ENCODE measurements at places on chromosomes 3 and 15. TPM values are rescaled to one million over a fixed set of nuclear protein-coding genes. Genes with fewer than 3 reads are reported as not detected.
A peak's percentile ranks its signal among the peaks of the same experiment; 100 is the strongest.

DNA sequence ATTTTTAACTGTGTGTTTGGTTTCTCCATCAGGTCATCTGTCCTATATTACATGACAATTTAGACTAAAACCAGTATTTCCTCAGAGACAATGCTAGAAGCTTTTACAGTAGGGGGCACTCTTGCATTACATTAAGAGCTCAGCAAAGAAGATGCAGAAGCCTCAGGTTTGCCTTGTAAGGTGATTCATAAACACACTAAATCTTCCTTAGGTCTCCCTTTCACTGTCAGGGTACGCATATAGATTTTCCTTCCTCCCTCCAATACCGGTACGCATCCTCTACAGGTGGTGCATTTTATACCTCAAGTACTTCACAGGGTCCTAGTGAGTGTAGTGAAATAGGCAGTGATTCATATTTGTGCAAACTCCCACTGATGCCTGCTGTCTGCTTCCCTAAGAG is 46.5 kb downstream of the CD86 start:
- no peaks in the 10 kb centered on the region for H3K27me3 ChIP-seq
- no peak overlapping the region for H3K4me3 ChIP-seq
- no peaks in the 10 kb centered on the region for H3K4me1 ChIP-seq
- DNase-seq: no peak
- no peaks in the 10 kb centered on the region for H3K36me3 ChIP-seq

GRCh38 chr3:31481697-31482096 is 51.0 kb upstream of the STT3B start:
- H3K4me1 ChIP-seq: no peaks in the 10 kb centered on the region
- no peak overlapping the region for H3K27ac ChIP-seq
- H3K4me3 ChIP-seq: no peak overlapping the region
- no peak for DNase-seq
- no peaks in the 10 kb centered on the region for H3K27me3 ChIP-seq
- H3K36me3 ChIP-seq: no peaks in the 10 kb centered on the region

- H3K27ac ChIP-seq: no peak overlapping the region
- DNase-seq: no peak
- no peaks in the 10 kb centered on the region for H3K27me3 ChIP-seq
These were observed 16.6 kb upstream of the BCL2A1 start for GRCh38 chr15:79987569-79987955.

The NANOGP8 gene
- total RNA-seq: not detected

The GATM gene
- total RNA-seq: not detected

DNA sequence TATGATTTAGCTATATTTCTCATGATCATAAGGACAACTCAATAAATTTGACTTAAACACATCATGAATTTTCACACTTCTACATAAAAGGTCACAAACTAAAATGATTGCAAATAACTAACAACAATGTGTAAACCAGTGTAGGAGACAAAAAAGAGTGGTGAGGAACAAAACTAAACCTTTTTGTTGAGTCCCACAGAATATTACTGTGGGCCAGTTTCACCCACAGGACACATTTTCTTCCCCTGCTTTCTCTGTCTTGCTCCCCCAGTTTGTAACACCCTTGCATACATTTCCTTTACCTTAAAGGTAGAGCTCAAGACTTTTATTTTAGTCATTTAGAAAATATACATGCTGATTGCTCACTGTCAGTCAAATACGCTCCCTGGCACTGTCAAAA is 130.9 kb upstream of the GOLGA6L6 start:
- DNase-seq: no peak
- no peaks in the 10 kb centered on the region for H3K4me1 ChIP-seq
- peaks cover 9% of the 10 kb centered on the region for H3K27me3 ChIP-seq
- no peaks in the 10 kb centered on the region for H3K36me3 ChIP-seq
- no peak overlapping the region for H3K27ac ChIP-seq

- H3K4me1 ChIP-seq: no peaks in the 10 kb centered on the region
- no peak for DNase-seq
- peaks cover 7% of the 10 kb centered on the region for H3K27me3 ChIP-seq
- no peak overlapping the region for H3K4me3 ChIP-seq
- no peak overlapping the region for H3K27ac ChIP-seq
- no peaks in the 10 kb centered on the region for H3K36me3 ChIP-seq
These were observed 10.6 kb upstream of the CPB1 start for GRCh38 chr3:148816981-148817525.

DNA sequence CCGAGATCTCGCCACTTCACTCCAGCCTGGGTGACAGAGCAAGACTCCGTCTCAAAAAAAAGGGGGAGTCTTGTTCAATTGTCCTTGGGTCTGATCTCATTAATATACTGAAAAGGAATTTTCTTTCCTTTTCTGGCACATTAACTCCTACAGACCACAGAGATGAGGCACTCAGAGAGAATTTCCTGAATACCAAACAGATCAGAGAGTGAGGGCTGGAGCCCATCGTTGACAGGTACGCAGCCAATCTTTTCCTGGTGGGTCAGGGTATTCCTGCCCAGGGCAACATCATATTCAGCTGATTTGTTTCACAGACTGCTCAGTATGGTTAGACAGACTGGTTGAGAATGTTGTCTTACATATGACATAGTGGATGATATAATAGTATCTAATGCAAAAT is 82.8 kb upstream of the TNFSF10 start:
- no peaks in the 10 kb centered on the region for H3K27me3 ChIP-seq
- H3K27ac ChIP-seq: peak overlapping the region; percentile 65
- no peak overlapping the region for H3K4me3 ChIP-seq
- H3K36me3 ChIP-seq: no peaks in the 10 kb centered on the region

DNA sequence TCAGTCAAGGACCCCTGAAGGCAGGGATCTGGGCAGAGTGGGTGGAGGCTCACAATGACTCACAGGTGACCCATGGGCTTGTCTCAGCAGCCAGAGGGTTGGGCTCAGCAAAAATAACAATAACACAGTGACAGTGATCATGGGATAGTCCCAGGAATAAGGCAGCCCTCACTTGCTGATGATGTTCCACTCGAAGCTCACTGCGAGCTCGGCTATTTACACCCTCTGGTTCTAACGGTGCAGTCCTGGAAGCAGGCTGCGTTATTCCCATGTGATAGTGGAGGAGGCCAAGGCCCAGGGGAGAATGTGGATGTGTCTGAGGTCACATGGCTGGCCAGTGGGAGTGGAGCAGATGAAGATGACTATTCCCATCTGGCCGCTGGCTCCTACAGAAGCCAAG is 16.2 kb downstream of the CCDC33 start:
- no peak overlapping the region for H3K27ac ChIP-seq
- H3K4me3 ChIP-seq: no peak overlapping the region
- DNase-seq: no peak
- H3K36me3 ChIP-seq: no peaks in the 10 kb centered on the region

- no peak for DNase-seq
- no peak overlapping the region for H3K27ac ChIP-seq
- no peak overlapping the region for H3K4me3 ChIP-seq
- H3K27me3 ChIP-seq: no peaks in the 10 kb centered on the region
These were observed 193.5 kb downstream of the RAP2B start for GRCh38 chr3:153355559-153355958.

GRCh38 chr3:177281292-177282118 is 84.2 kb upstream of the TBL1XR1 start:
- H3K4me1 ChIP-seq: peaks cover 14% of the 10 kb centered on the region
- H3K4me3 ChIP-seq: no peak overlapping the region
- no peak for DNase-seq

The APOD gene
- total RNA-seq: not detected

The QARS1 gene
- total RNA-seq: 98.5 TPM

DNA sequence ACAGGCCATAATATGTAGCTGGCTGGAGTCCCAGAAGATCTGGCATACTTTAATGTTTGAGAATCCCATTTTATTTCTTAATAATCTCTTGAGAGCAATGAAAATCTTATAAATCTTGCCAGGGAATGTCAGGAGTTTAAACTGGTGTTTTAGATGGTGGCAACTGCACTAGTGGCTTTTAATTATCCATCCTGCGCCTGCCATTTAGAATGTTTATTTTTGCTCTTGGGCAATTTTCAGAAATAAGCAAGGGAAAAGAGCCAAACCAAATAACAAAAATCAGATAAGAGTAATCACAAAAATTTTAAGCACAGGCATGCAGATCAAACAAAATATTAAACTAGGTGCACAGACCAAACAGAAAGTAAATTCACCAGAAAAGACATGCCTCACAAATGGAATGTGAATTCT is 41.9 kb upstream of the UBP1 start:
- no peaks in the 10 kb centered on the region for H3K4me1 ChIP-seq
- DNase-seq: no peak
- H3K27ac ChIP-seq: no peak overlapping the region
- no peak overlapping the region for H3K4me3 ChIP-seq

The NRG4 gene
- not detected for total RNA-seq

The LRRC15 gene
- 1.4 TPM for total RNA-seq

GRCh38 chr15:90956274-90957030 is 1.8 kb downstream of the RCCD1 start:
- peak overlapping the region; percentile 56 for H3K4me3 ChIP-seq
- peak overlapping the region; percentile 98 for H3K27ac ChIP-seq
- peak; percentile 77 for DNase-seq
- no peaks in the 10 kb centered on the region for H3K27me3 ChIP-seq
- peaks cover 11% of the 10 kb centered on the region for H3K4me1 ChIP-seq

- no peak for DNase-seq
- H3K36me3 ChIP-seq: no peaks in the 10 kb centered on the region
- H3K27me3 ChIP-seq: no peaks in the 10 kb centered on the region
- no peak overlapping the region for H3K4me3 ChIP-seq
These were observed 140.6 kb downstream of the HCN4 start for GRCh38 chr15:73228128-73228646.

- no peak overlapping the region for H3K4me3 ChIP-seq
- no peaks in the 10 kb centered on the region for H3K27me3 ChIP-seq
- no peak for DNase-seq
- no peaks in the 10 kb centered on the region for H3K36me3 ChIP-seq
- H3K4me1 ChIP-seq: peaks cover 4% of the 10 kb centered on the region
These were observed 66.2 kb upstream of the HRH1 start for GRCh38 chr3:11088066-11088465.

GRCh38 chr3:175477651-175478224 is 618.6 kb downstream of the NAALADL2 start:
- H3K4me3 ChIP-seq: no peak overlapping the region
- no peak overlapping the region for H3K27ac ChIP-seq
- no peaks in the 10 kb centered on the region for H3K4me1 ChIP-seq
- no peak for DNase-seq
- H3K36me3 ChIP-seq: no peaks in the 10 kb centered on the region
- no peaks in the 10 kb centered on the region for H3K27me3 ChIP-seq

The HMG20A gene
- total RNA-seq: 30.1 TPM

The NPAP1 gene
- total RNA-seq: not detected

DNA sequence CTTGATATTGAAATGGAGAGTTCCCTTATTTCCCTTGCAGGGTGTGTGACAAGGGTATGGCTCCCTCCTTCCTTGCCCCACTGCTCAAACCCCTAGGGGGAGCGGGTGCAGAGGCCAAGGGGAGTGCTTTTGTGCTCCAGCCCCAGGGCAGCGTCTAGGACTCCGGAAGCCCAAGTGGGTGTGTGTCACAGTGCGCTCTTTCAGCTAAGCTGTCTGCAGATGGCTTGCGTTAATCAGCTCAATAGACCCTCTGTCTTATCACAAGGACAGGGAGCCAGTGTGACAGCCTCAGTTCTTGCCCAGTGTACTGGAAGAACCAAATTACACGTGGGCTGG is 523.6 kb upstream of the LMCD1 start:
- peak overlapping the region; percentile 73 for H3K27ac ChIP-seq
- peaks cover 9% of the 10 kb centered on the region for H3K4me1 ChIP-seq
- H3K27me3 ChIP-seq: no peaks in the 10 kb centered on the region
- DNase-seq: no peak
- H3K4me3 ChIP-seq: no peak overlapping the region
- no peaks in the 10 kb centered on the region for H3K36me3 ChIP-seq

GRCh38 chr15:70259028-70259424 is 161.3 kb upstream of the TLE3 start:
- DNase-seq: no peak
- no peaks in the 10 kb centered on the region for H3K27me3 ChIP-seq
- peaks cover 9% of the 10 kb centered on the region for H3K4me1 ChIP-seq
- no peak overlapping the region for H3K27ac ChIP-seq
- H3K36me3 ChIP-seq: no peaks in the 10 kb centered on the region
- no peak overlapping the region for H3K4me3 ChIP-seq

GRCh38 chr15:95298729-95299128 is 1031.8 kb upstream of the NR2F2 start:
- H3K27me3 ChIP-seq: no peaks in the 10 kb centered on the region
- H3K4me1 ChIP-seq: peaks cover 37% of the 10 kb centered on the region

The ASB14 gene
- not detected for total RNA-seq

- peaks cover 23% of the 10 kb centered on the region for H3K36me3 ChIP-seq
- peaks cover 12% of the 10 kb centered on the region for H3K4me1 ChIP-seq
- H3K27ac ChIP-seq: no peak overlapping the region
- no peak overlapping the region for H3K4me3 ChIP-seq
- DNase-seq: no peak
These were observed 25.3 kb upstream of the IL20RB start for GRCh38 chr3:136932523-136932922.

The SEMA3G gene
- total RNA-seq: 0.13 TPM

The HTR3E gene
- not detected for total RNA-seq

- no peaks in the 10 kb centered on the region for H3K36me3 ChIP-seq
- H3K4me3 ChIP-seq: no peak overlapping the region
- H3K4me1 ChIP-seq: no peaks in the 10 kb centered on the region
- H3K27me3 ChIP-seq: no peaks in the 10 kb centered on the region
These were observed 24.9 kb downstream of the TTC14 start for GRCh38 chr3:180626844-180627243.

DNA sequence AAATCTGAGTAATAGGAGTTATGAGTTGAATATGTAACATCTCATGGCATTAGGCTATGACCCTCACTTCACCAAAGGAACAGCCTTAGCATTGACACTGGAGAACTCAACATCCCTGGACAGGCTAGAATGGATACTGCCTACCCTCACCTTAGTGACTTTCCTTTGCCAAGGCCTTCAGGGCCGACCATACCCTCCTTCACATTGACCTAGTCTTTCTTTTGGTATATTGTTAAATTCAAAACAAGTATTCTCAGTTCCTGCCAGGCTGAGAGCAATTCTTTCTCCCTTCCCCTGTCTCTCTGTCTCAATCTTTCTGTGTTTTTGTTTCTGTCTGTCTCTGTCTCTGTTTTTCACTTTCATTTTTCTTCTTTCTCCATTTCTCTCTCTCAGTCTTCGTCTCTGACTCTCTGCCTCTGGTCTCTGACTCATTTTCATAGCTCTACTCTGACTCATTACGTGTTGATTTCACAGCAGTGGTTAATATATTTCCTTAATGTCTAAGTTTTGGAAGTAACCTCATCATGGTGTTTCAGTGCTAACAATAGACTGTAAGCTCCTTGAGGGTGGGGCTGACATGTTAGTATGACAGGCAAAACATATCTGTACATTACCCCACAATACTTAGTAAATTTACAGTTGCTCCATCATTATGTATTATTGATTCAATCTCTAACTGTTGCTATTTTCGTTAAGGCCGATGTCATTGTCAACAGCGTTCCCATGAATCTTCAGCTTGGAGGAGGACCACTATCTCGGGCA is 32.5 kb downstream of the PARP15 start:
- peak overlapping the region; percentile 85 for H3K27ac ChIP-seq
- H3K4me1 ChIP-seq: 0 out of 2 replicates have a peak, but pooled peaks cover 3% of the 10 kb centered on the region
- peak; percentile 75 for DNase-seq
- H3K36me3 ChIP-seq: no peaks in the 10 kb centered on the region
- no peak overlapping the region for H3K4me3 ChIP-seq
